H9 (cell line): ENCODE measurements at places on chromosomes 2 and 18.

- no peak for DNase-seq
These were observed 153.6 kb upstream of the TWIST2 start for GRCh38 chr2:238694136-238694755.

GRCh38 chr18:23809415-23809814 is 120.2 kb downstream of the LAMA3 start:
- DNase-seq: no peak

GRCh38 chr2:96423828-96424227 is 81.3 kb downstream of the NEURL3 start:
- DNase-seq: no peak

- DNase-seq: no peak
These were observed 366.8 kb downstream of the TGIF1 start for GRCh38 chr18:3816610-3817363.

GRCh38 chr18:63686871-63687270 is 15.9 kb upstream of the SERPINB11 start:
- DNase-seq: no peak

- DNase-seq: no peak
These were observed 169.6 kb upstream of the RGPD4 start for GRCh38 chr2:107657049-107657448.

GRCh38 chr2:236380051-236380612 is 115.9 kb upstream of the ASB18 start:
- DNase-seq: peak; percentile 27

DNA sequence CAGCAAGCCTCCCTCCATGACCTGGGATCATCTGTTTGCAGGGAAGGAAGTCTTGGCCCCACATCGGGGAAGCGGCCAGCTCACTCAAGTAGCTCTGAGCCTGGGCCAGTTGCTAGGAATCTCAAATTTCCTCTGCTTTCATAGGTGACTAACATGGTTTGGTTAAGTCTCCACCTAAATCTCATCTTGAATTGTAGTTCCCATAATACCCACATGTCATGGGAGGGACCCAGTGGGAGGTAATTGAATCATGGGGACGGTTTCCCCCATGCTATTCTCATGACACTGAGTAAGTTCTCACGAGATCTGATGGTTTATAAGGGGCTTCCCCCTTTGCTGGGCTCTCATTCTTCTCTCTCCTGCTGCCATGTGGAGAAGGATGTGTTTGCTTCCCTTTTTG is 75.2 kb downstream of the LBH start:
- DNase-seq: no peak

DNA sequence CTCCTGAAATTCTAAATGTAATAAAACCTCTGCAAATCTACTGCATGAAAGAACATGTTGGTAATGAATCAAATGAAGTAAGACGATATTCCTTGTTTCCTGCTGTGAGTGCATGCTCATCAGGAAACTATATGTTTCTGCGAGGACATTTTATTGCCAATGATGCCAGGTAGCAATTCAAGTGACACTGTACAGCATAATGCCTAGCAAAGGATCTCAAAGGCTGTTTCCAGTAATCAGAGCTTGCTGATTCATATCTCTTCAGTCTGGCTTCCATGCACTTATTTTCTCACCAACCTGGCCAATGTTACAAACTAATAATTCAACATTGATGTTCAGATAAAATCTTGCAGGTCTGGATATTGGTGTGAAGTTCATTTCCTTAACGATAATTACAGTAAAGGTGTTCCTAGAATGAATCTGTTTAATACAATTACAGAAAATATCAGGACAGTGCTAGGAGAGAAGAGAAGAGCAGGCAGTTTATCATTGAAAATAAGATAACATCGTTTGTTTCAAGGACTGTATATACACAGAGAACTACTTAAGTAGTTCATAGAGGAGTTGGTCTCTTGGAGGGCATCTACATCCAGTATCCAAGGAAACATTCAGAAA is 568.5 kb upstream of the SOX11 start:
- no peak for DNase-seq

DNA sequence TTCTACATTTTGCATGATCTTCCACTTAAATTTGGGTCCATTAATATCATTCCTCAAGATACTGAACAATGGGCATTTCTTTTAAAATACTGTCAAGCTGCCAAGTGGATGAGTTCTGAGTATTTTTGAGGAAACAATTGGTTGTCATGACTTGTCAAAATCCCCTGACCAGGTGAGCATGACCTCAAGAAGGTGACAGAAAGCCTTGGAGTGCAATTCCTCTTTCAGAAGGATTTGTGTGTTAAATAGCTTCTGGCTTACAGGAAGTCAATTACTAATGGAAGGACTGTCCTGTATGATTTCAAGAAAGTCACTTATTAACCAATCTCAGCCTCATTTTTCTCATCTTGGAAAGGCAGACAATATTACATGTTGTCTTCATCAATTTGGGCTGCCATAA is 460.6 kb downstream of the TSN start:
- DNase-seq: no peak

DNA sequence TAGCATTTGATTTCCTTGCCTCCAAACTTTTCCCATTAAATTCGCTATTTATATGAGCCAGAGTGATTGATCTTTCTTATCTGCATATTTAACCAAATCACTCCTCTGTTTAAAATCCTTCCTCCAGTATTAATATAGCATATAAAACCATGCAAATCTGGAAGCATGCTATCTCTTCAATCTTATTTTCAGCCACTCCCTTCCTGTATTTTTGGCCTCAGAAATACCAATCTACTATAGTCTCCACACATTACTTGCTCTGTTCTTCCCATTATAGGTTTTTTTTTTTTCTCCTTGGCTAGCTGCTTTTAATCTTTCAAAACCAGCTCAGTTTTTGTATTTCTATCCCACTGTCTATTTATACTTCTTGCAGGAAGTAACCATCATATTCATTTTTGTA is 19.1 kb downstream of the MAP2 start:
- no peak for DNase-seq

- DNase-seq: no peak
These were observed 767.0 kb downstream of the PLCL1 start for GRCh38 chr2:198571393-198571792.

GRCh38 chr18:45213040-45213333 is 402.3 kb upstream of the SLC14A2 start:
- DNase-seq: no peak

DNA sequence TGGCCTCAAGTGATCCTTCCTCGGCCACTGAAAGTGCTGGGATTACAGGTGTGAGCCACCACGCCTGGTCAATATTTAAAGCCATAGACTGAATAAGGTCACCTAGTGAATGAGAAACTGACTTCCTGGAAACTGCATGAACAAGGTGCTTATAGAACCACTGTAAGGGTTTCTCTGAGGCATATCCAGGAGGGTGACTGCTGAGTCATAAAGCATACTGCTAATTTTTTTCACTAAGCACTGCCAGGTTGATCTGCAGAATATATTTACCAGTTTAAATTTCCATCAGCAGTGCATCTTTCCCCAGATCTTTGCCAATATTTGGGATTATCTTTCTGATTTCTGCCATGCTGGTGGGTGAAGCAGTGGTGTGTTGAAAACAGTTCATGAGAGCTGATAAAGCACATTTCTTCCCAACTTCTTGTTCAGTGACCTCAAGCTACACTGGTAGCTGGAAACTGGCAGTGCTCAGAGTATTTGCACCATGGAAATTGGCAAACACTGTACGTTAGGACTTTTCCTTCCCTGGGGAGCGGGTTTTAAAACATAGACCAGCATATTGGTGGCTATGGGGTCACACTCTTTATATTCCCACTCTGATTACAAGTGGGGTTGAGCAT is 4.2 kb upstream of the CLIP4 start:
- no peak for DNase-seq

GRCh38 chr2:42296226-42296625 is 64.8 kb downstream of the COX7A2L start:
- no peak for DNase-seq

DNA sequence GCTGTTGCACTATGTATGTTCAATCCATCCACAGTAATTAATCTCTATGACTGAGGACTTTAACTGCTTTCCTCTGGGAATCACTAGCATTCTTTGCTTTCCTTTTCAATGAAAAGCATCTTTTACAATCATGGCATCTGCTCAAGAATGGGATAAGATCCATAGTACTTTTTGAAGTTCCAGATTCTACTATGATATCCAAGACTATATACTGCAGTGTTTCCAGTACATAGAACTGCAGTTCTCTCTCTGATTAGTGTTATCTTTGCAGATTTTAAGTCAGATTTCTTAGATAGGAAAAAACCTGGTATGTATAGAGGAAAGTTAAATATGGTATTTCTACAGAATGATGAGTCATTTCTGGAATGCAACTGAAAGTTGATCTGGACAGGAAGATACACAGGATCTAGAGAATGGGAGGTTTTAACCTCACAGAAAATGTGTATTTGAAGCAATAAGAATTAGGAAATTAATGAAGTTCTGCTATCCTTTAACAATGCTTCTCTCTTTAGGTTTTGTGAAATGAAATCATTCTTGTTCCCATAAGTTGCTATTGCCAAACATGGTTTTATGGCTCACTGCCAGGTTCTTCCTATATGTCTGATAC is 670.7 kb downstream of the ERBB4 start:
- DNase-seq: no peak

DNA sequence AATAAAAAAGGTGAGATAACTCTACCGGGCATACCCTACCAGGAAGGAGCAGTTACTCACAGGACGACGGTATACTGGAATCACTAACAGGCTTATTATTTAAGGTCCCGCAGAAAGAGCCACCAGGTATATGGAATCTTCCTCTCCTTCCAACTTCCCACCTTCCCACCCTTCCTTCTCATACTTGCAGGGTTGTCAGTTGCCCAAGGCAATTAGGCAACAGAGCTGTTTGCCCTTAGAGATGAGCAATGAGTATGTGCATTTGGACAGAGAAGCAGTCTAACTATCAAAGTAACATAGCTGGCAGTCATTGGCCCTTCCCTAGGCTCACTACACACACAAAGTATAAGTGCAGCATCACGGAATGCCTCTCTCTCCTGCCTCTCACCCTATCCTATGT is 32.1 kb upstream of the EVA1A start:
- DNase-seq: no peak

GRCh38 chr2:72137498-72138010 is 10.1 kb downstream of the CYP26B1 start:
- DNase-seq: peak; percentile 80

DNA sequence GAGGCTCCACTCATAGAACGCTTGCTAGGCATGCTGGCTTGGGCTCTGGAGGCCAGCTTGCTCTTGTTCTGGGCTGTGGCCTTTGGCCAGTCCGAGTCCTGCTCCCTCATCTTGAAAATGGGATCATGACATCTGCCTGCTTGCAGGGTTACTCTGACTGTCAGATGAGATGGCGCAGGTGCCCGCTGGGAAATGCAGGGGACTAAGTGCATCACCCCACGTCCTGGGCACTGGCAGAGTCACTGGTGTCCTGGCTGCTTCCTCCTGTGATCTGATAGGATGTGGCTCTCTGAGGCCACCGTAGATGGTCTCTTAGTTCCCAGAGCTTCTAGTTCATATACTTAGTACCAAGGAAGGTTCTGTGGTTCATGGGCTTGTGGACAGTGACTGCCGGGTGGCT is 18.5 kb downstream of the LDLRAD4 start:
- no peak for DNase-seq
